ENCODE measurements at places on chromosomes 11 and 22. TPM values are rescaled to one million over a fixed set of nuclear protein-coding genes. Genes with fewer than 3 reads are reported as not detected.

BTBD18 gene
- total RNA-seq, result not detected

WT1 gene
- total RNA-seq, result 4.8 TPM

CBLIF gene
- total RNA-seq, result not detected

NECTIN1 gene
- 9.7 TPM for total RNA-seq

OOSP2 gene
- total RNA-seq, result not detected

CCDC116 gene
- not detected for total RNA-seq

H19 gene
- total RNA-seq, result 15.4 TPM

MRGPRE gene
- total RNA-seq, result 0.17 TPM

LARGE1 gene
- total RNA-seq, result 5.0 TPM

ADORA2A gene
- 1.2 TPM for total RNA-seq

VPREB3 gene
- 0.89 TPM for total RNA-seq

DGAT2 gene
- total RNA-seq, result 2.1 TPM

ART1 gene
- total RNA-seq, result not detected

NCR3LG1 gene
- total RNA-seq, result 2.5 TPM

BIRC3 gene
- 52.7 TPM for total RNA-seq

SFI1 gene
- total RNA-seq, result 8.0 TPM

DMC1 gene
- total RNA-seq, result 2.8 TPM

NRIP3 gene
- total RNA-seq, result 0.83 TPM

ZNF408 gene
- total RNA-seq, result 17.0 TPM

OR4A16 gene
- total RNA-seq, result not detected

F2 gene
- total RNA-seq, result 2.3 TPM

WNT7B gene
- total RNA-seq, result 60.1 TPM

C11orf87 gene
- total RNA-seq, result 0.05 TPM

C11orf65 gene
- 0.21 TPM for total RNA-seq

FGF4 gene
- total RNA-seq, result not detected

FAM227A gene
- 1.0 TPM for total RNA-seq

ACAT1 gene
- 67.5 TPM for total RNA-seq

DAGLA gene
- 6.6 TPM for total RNA-seq

USP2 gene
- total RNA-seq, result 0.77 TPM

INSC gene
- total RNA-seq, result 0.07 TPM

KDM4E gene
- not detected for total RNA-seq

RBMXL2 gene
- total RNA-seq, result not detected

LRRC74B gene
- not detected for total RNA-seq

GUCY1A2 gene
- total RNA-seq, result 0.05 TPM

TRIM5 gene
- 9.6 TPM for total RNA-seq

KDM4D gene
- total RNA-seq, result 0.29 TPM

HEPN1 gene
- not detected for total RNA-seq

KRTAP5-1 gene
- not detected for total RNA-seq

OR56A3 gene
- total RNA-seq, result not detected

APOA1 gene
- 0.13 TPM for total RNA-seq

ADAMTS8 gene
- total RNA-seq, result 1.7 TPM

KRTAP5-8 gene
- total RNA-seq, result not detected

LUZP2 gene
- not detected for total RNA-seq

PLAAT4 gene
- 3.8 TPM for total RNA-seq

MRTFA gene
- 64.0 TPM for total RNA-seq

Data from A549 treated with Hydrocortisone at 1 μM for 4 hours (cell line).